ENCODE measurements at places on chromosomes 6 and 20.

DNA sequence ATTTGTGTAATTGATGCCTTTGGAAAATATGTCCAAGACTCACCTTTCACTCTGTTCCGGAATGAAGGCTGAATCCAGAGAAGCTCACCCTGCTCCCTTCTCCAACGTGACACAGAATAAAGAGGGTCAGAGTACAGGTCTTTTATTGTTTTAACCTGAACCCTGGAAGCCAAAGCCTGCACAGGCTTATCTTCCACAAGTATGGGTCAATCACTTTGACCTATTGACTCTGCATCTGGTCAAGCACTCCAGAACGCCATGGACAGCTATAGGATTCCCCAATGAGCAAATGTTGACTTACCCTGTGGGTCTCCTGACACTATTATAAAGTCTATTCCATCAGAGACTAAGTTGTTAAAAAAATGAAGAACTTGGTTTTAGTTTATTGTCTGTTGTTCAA is 158.4 kb upstream of the MYLIP start:
- no peak for DNase-seq

DNA sequence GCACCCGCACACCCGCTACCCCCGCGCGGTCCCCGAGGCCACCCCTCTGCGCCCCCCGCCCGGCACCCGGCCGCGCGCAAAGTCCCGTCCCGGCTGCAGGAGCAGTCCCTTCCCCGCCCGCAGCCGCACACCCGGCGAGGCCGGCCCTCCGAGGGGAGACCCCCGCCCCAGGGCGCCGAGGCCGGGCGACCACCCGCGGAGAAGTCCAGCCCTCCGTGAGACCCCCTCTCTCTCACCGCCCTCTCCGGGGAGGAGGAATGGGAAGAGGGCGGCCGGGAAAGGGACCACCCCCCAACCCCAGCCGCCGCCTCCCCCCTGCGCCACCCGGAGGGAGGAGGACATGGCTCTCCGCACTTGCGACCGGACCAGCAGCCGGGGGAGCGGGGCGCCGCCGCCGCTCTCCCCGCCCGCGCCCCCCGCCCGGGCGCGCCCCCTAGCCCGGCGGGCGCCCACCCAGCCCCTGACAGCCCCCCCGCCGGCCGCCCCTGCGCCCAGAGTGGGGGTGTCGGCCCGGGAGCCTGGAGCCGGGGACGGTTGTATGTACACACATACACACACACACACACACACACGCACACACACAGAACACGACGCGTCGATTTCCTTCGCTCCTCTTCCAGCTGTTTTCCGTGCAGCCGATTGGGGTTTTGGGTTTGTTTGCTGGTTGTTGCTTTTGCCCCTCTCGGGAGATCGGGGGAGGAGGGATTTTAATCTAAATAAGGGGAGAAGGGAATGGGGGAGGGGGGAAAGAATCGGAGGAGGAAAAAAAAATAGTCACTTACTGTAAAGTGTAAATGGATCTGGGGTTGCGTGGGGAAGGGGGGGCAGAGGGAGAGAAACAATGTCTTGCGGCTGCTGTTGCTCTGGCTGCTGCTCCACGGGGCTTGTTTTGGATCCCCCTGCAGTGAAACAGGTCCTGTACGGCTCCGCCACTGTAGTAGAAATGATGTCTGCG is at the start of gene ATXN1:
Gene ATXN1, minus strand, starts transcription at position 945 of the 955 bp plus-strand sequence.
- peak; percentile 78 for DNase-seq

GRCh38 chr6:35343092-35343834 is 905 bp downstream of the PPARD start:
- peak; percentile 78 for DNase-seq

DNA sequence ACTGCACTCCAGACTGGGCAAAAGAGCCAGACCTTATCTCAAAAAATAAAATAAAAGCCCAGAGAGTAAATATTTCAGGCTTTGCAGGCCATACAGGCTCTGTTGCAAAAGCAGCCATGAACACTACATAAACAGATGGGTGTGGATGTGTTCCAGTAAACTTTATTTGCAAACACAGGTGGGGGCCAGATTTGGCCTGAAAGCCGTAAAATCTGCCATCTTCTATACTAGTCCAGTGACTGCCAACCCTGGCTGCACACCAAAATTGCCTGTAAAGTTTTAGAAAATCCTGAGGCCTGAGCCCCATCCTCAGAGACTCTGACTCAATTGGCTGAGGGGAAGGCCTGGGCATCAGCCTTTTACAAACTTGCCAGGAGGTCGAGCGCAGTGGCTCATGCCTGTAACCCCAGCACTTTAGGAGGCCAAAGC is 103.6 kb downstream of the ZMYND8 start:
- no peak for DNase-seq
